ENCODE measurements at places on chromosomes 7 and 10. TPM values are rescaled to one million over a fixed set of nuclear protein-coding genes. Genes with fewer than 3 reads are reported as not detected.

DNA sequence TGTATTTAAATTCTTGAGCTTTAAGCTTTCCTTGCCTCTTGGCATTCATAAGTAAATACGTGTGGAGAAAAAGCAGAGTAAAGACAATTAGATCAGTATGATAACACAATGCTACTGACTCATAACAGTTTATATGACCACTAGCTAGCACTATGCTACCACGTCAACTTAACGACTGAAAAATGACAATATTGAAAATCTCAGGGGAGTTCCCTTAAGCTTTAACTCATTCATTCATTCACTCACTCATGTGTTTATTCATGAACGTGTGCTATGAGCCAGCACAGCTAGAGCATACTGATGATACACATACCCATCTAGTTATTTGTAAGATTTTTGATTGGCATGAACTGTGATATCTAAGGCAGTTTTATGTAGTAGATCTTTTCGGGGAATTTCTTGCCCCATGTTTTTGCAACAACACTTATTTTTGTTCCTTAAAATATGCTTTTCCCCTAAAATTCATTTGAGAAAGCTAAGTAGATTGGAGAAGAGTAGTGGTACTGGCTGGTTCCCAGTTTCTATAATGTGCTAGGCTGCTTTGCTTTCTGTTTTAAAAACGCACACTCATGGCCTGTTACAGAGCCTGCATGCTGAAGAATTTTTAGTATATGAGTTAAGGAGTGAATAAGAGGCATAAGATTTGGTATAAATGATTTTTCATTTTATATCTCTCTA is 57.4 kb upstream of the ACBD5 start:
- DNase-seq = no peak

GRCh38 chr10:5648494-5649457 is 17.6 kb downstream of the ASB13 start:
- no peak for DNase-seq

- DNase-seq = no peak
Measured at GRCh38 chr10:60747817-60748469, 30.3 kb upstream of the CDK1 start.

- no peak for DNase-seq
Measured at GRCh38 chr10:895324-895723, 36.2 kb downstream of the LARP4B start.

- peak; percentile 55 for DNase-seq
Measured at GRCh38 chr7:132430861-132431822, 145.1 kb downstream of the PLXNA4 start.

GRCh38 chr7:150388709-150389531 is 9.8 kb downstream of the ZNF775 start:
- DNase-seq = peak; percentile 93

DNA sequence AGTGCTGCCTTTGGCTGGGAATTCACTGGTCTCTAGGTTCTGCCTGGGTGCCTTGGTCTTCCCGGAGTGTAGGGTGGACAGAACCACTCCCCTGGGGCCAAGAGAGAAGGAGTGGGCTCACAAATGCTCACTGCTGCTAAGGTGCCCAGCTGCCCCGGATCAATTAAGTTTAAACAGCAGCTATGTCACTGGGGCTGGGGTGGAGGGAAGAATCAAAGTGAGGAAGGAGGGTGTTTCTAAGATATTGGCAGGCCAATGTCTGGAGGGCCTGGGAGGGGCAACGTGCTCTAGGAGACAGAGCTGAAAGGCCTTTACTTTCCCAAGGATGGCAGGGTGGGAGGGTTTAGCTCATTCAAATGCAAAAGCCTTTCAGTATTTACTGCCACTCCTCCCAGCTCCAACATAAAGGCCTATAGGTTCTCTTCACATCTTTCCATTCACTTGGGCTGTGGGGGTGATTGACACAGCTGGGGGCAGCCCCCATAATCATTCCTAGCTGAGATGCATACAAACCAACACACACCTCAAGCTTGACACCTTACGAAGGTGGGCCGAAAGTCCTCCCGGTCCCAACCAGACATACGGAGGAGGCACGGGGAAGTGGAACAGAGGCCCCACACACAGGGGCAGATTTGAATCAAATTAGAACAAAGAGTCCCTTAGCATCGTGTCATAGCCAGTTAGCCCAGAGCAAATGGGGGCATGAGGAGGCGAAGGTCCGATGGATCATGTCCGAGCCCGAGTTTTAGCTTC is 108.0 kb upstream of the EFCAB10 start:
- DNase-seq = no peak

DNA sequence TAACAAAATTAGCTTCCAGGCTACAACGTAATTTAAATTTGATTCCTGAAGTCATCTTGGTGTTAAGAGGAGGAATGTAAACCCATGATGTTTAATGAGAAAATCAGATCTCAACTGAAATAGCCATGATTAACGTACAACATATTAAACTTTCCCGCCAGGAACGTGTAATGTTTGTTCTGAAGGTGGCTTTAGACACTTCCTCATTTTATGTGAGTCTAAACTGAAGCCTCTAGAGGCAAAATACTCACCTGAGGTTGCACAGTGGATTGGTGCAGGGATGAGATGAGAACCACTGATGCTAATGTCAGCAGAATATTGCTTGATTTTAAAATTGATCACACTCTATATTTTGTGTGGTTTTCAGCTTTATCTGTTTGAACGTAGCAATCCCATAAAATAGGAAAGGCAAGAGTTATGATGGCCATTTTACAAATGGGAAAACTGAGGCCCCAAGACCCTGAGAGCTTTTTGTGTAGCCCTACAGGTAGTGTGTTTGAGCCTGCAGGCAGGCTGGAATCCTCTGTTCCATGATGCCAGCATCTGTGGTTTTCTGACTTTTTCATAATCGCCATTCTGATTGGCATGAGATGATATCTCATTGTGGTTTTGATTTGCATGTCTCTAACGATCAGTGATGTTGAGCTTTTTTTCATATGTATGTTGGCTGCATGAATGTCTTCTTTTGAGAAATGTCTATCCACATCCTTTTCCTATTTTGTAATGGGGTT is 243.7 kb upstream of the BMPER start:
- DNase-seq = no peak

- no peak for DNase-seq
Measured at GRCh38 chr7:37484426-37485073, 35.9 kb upstream of the ELMO1 start.

DNA sequence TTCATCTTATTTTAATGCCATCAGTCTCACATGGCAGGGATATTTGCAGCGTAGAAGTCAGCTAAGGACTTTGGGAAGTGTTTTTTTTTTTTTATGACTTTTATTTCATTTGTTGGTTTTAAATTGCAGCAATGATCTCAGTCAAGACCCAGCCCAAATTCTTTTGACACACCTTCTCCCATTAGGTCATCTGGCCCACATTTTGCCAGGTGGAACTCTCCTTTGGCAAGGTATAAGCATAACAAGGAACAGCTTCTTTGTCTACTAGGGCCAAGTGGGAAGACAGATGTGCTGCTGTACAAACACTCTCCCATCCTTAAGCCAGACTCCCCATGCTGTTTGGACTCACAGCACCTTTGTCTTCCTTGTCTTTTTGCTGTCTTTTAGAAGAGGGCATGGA is 41.8 kb downstream of the PLEKHA8 start:
- DNase-seq = no peak

GRCh38 chr7:130867039-130867438 is 133.0 kb upstream of the KLF14 start:
- DNase-seq = no peak

- no peak for DNase-seq
Measured at GRCh38 chr10:81042647-81043046, 504.9 kb downstream of the SH2D4B start.

DNA sequence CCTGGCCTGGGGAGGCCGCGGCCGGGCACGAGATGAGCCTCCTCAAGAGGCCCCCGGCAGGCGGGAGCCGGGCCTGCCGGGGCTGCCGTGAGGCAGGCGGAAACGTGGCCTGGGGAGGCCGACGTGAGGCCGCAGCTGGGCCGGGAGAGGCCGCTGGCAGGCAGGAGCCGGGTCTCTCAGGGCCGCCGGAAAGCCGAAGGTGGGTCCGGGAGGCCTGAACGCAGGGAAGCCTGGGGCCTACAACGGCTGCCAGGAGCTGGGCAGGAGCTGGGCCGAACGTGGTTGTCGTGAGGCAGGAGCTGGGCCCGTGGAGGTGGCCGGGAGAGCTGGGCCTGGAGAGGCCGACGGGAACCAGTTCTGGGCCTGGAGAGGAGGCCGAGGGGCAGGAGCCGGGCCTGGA is 171.9 kb downstream of the TPST1 start:
- DNase-seq = no peak

DNA sequence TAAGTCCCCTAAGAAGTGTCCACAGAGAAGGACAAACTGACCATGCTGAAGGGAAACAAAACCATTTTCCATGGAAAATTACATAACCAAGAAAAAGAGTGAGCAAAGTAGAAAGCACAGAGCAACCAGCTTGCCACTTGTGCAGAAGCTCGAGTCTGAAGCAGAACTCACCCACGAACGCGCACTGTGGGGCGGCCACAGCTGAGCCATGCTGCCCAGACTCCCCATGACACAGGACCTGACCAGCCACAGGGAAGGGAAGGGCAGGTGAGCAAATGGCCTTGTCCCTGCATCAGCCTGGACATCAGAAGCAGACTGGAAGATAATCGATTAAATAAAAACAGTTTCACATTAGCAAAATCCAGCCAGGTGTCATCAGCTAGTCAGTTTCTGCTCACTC is 95.7 kb downstream of the TCERG1L start:
- no peak for DNase-seq

- DNase-seq = no peak
Measured at GRCh38 chr7:46745707-46746090, 824.6 kb upstream of the IGFBP3 start.

DNA sequence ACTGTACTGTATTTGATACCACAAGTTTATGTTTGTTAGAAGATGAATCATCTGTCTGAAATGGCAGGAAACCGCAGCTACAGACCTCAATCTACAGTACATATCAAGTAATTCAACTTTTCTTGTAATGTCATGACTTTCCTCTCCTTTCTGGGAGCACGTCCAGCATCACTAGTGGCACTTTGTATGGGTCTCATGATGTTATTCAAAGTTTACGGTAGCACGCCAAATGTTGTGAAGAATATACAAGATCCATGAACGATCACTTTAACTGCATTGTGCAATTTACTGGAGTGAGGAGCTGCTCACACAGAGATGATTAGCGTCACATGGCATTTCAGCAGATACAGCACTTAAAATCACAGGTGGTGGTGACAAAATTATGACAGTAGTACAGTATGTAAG is 257.8 kb upstream of the GNAI1 start:
- DNase-seq = peak; percentile 97

- no peak for DNase-seq
Measured at GRCh38 chr10:78207776-78208175, 174.1 kb downstream of the RPS24 start.

DNA sequence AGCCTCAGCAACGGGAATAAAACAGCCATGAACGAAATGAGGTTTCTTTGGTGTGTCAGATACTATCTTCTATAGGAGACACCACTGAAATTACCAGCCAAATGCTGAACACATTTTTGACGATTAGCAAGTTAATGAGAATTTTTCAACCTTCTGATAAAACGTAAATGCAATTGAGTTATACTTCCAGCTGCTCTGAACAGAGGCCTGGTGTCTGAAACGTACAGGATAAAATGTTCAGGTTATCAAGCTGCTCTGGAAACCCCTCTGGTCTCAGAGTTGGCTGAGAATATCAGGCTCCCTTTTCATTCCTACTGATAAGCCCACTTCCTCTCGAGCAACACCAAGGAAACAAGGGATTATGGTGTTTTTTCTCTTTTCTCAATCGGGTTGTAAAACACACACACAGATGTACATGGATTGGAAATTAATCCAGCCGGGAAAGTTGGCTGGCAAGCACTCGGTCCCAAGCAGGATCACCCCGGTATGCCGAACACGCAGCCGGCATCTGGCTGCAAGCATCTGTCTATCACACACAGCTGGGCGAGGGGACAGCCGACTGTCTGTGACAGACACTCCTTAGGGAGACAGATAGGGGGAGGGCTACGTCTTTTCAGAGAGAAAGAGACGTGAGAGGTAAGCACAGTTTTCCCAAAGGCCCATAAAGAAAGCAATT is 171.8 kb downstream of the PRKAG2 start:
- peak; percentile 53 for DNase-seq

DNA sequence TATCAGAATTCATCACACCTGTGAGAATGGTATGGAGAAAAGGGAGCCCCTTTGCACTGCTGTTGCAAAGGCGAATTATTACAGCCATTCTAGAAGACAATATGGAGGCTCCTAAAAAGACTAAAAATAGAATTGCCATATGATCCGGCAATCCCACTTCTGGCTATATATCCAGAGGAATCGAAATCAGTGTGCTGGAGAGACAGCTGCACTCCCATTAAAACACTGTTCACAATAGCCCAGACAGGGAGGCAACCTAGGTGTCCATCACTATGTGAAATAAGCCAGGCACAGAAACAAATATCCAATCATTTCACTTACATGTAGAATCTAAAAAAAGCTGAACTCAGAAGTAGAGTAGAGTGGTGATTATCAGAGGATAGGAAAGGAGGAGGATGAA is 26.0 kb upstream of the GJD4 start:
- DNase-seq = no peak

DNA sequence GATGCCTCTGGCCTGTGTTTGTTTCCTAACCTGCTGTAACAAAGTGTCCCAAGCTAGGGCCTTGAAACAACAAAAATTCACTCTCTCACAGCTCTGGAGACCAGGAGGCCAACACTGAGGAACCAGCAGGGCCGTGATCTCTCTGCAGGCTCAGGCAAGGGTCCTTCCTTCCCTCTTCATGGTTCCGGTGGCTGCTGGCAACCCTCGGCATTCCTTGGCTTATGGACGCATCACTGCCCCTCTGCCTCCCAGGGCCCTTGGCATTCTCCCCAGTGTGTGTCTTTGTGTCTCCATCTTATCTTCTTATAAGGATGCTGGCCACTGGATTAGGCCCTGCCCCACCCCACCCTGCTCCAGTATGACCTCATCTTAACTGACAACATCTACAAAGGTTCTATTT is 17.0 kb downstream of the CNPY1 start:
- no peak for DNase-seq

GRCh38 chr7:88401009-88401623 is 94.4 kb upstream of the STEAP4 start:
- DNase-seq = no peak

GRCh38 chr7:50282813-50283605 is 21.5 kb upstream of the IKZF1 start:
- no peak for DNase-seq

The IL15RA gene
- total RNA-seq = 3.0 TPM

The DKK1 gene
- 84.4 TPM for total RNA-seq

The HOXA9 gene
- 17.1 TPM for total RNA-seq

The EPHB6 gene
- 0.43 TPM for total RNA-seq

The PALD1 gene
- 0.32 TPM for total RNA-seq

The SLC18A2 gene
- under 0.01 TPM for total RNA-seq

The RAPGEF5 gene
- 0.86 TPM for total RNA-seq

The SH2D4B gene
- total RNA-seq = not detected

The CYTH3 gene
- 36.1 TPM for total RNA-seq

The EPHA1 gene
- total RNA-seq = 0.32 TPM

The SYNPO2L gene
- total RNA-seq = 0.43 TPM

The SH2B2 gene
- total RNA-seq = 0.97 TPM

The ABCA13 gene
- total RNA-seq = under 0.01 TPM

The CNTNAP2 gene
- not detected for total RNA-seq

The TRIM74 gene
- total RNA-seq = not detected

Data from fibroblast of villous mesenchyme (primary cell).